Stomach (tissue), 19 donors: ENCODE measurements at places on chromosomes 3 and 15. TPM values are rescaled to one million over a fixed set of nuclear protein-coding genes. Genes with fewer than 3 reads are reported as not detected.

Gene CNTN4
- total RNA-seq, result 5.7 TPM

- peaks cover 28% of the 10 kb centered on the region for H3K4me1 ChIP-seq
- H3K36me3 ChIP-seq, result no peaks in the 10 kb centered on the region
- no peak for DNase-seq
- no peaks in the 10 kb centered on the region for H3K27me3 ChIP-seq
These were observed 84.2 kb upstream of the TBL1XR1 start for GRCh38 chr3:177281292-177282118.

- H3K27ac ChIP-seq, result no peak overlapping the region
- H3K4me1 ChIP-seq, result peaks cover 12% of the 10 kb centered on the region
- H3K4me3 ChIP-seq, result no peak overlapping the region
- DNase-seq, result no peak
- no peaks in the 10 kb centered on the region for H3K36me3 ChIP-seq
These were observed 159.1 kb upstream of the EOMES start for GRCh38 chr3:27880969-27881892.

Gene ITIH3
- not detected for total RNA-seq

DNA sequence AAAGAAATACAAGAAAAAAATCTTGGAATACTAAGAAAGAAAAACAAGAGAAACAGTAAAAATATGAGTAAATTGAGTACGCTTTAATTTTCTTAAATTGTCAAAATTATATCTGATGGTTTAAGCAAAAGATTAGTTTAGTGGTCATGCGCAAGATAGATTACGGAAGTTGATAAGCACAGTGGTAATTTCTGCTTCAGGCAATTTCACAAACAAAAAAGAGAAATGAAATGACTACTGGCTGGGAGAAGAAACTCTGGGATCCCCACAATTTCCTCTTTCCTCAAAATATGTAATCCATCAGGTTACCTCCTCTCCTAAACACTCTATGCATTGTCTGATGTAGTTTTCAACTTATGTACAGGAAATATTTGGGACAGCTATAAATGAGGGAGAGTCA lies 9.0 kb downstream of the MYD88 start:
- no peaks in the 10 kb centered on the region for H3K4me1 ChIP-seq
- H3K27me3 ChIP-seq, result no peaks in the 10 kb centered on the region
- H3K4me3 ChIP-seq, result no peak overlapping the region
- DNase-seq, result no peak
- H3K36me3 ChIP-seq, result peaks cover 3% of the 10 kb centered on the region

Gene WNT5A
- 5.3 TPM for total RNA-seq

DNA sequence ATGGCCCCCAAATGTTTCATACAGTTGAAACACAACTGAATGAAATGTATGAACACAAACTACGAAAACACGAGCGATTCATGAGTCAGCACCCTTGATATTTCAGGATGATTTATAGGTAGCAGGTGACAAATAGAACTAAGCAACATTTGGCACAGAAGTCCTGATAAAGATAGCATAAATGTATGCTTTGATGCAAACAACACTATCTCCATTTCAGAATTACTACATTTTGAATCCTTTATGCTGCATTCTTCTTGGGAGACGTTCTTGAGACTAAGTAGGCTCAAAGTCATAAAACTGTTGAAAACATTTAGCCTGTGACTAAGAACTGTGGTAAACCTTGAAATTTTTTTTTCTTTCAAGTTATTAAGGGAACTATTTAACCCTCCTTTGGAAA lies 200.3 kb upstream of the ICE2 start:
- H3K27ac ChIP-seq, result no peak overlapping the region
- DNase-seq, result no peak
- no peaks in the 10 kb centered on the region for H3K36me3 ChIP-seq
- H3K4me3 ChIP-seq, result no peak overlapping the region
- H3K27me3 ChIP-seq, result no peaks in the 10 kb centered on the region

GRCh38 chr3:59451800-59452746 lies 402.2 kb upstream of the CFAP20DC start:
- no peak overlapping the region for H3K4me3 ChIP-seq
- no peak overlapping the region for H3K27ac ChIP-seq
- no peaks in the 10 kb centered on the region for H3K36me3 ChIP-seq
- no peak for DNase-seq
- no peaks in the 10 kb centered on the region for H3K27me3 ChIP-seq
- peaks cover 7% of the 10 kb centered on the region for H3K4me1 ChIP-seq

- H3K4me1 ChIP-seq, result peaks cover 24% of the 10 kb centered on the region
- H3K27me3 ChIP-seq, result no peaks in the 10 kb centered on the region
- peaks cover 17% of the 10 kb centered on the region for H3K36me3 ChIP-seq
- peak overlapping the region; percentile 82 for H3K27ac ChIP-seq
- no peak overlapping the region for H3K4me3 ChIP-seq
- DNase-seq, result no peak
These were observed 63.9 kb downstream of the CGNL1 start for GRCh38 chr15:57440167-57440566.

- no peak overlapping the region for H3K27ac ChIP-seq
- H3K4me3 ChIP-seq, result no peak overlapping the region
- no peaks in the 10 kb centered on the region for H3K27me3 ChIP-seq
- H3K4me1 ChIP-seq, result no peaks in the 10 kb centered on the region
These were observed 489.2 kb upstream of the CNTN4 start for GRCh38 chr3:1609416-1609815.

Gene LYZL4
- not detected for total RNA-seq

DNA sequence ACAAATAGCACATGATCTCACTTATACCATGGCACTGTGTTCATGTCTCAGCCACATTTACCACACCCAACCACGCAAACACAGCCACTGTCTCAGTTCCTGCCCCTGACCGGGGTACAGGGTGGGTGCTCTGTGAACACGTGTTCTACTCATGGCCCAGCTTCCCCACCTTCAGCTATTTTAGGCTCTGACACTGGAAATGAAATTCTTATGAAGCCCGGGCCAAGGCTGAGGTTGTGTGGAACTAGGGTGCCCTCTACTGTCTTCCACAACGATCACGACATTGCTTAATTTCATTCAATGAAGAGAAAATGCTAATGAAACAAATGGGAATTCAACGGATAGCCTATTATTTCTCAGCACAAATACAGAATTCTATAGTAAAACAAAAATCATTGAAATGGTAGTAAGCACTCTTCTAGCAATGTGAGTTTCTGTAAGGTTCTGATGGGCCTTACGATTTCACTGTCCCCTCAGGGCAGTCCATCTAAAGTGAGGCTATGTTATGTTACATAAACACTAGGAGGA lies 2.1 kb upstream of the GABRA5 start:
- peak; percentile 79 for DNase-seq
- H3K4me1 ChIP-seq, result no peaks in the 10 kb centered on the region
- peaks cover 27% of the 10 kb centered on the region for H3K27me3 ChIP-seq
- no peaks in the 10 kb centered on the region for H3K36me3 ChIP-seq
- no peak overlapping the region for H3K4me3 ChIP-seq

DNA sequence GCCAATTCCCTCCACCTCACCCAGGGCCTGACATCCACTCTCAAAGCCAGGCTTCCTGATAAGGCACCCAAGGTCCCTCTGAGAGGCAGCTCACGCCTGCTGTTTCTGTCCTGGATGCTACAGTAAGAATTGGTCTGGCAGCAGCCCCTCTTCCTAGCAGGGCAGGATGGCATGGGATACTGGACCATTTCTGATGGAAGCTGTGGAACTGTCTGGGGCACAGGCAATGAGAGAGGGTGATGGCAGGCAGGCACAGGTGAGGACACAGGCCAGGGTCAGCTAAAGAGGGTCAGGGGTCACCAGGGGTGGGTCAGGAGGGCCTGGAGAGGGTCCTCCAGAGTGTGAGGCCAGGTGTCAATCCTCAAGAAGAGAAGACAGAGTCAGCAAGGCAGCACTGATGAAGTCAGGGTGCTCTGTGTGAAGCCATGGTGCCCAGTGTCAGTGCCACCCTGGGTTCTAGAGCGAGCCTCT lies 41.9 kb upstream of the SLC41A3 start:
- no peaks in the 10 kb centered on the region for H3K36me3 ChIP-seq
- no peak overlapping the region for H3K4me3 ChIP-seq
- DNase-seq, result peak; percentile 15
- no peak overlapping the region for H3K27ac ChIP-seq

Gene TNNC1
- 3.1 TPM for total RNA-seq

- no peaks in the 10 kb centered on the region for H3K4me1 ChIP-seq
- H3K36me3 ChIP-seq, result peaks cover 96% of the 10 kb centered on the region
- H3K27me3 ChIP-seq, result no peaks in the 10 kb centered on the region
- no peak overlapping the region for H3K27ac ChIP-seq
- no peak for DNase-seq
- no peak overlapping the region for H3K4me3 ChIP-seq
These were observed 51.5 kb upstream of the DCUN1D1 start for GRCh38 chr3:183031826-183032225.

DNA sequence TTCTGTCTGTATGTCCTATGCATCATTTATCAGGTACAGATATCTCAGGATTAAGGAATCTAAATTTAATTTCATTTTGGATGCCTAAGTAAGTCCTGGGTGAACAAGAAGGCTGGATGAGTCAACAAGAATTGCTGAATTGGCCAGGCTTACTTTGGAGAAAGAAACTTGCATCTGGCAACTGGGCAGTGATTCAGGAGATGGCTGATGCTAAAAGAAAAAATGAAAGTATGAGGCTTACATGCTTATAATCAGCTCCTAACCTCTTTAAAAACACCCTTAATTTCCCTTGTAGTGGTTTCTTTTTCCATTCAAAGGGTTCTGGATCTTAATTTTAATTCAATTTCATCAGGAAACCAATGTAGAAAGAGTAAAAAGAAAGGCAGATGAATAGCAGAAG lies 228.8 kb upstream of the PEX5L start:
- H3K4me1 ChIP-seq, result no peaks in the 10 kb centered on the region
- H3K27me3 ChIP-seq, result no peaks in the 10 kb centered on the region
- peak; percentile 6 for DNase-seq

DNA sequence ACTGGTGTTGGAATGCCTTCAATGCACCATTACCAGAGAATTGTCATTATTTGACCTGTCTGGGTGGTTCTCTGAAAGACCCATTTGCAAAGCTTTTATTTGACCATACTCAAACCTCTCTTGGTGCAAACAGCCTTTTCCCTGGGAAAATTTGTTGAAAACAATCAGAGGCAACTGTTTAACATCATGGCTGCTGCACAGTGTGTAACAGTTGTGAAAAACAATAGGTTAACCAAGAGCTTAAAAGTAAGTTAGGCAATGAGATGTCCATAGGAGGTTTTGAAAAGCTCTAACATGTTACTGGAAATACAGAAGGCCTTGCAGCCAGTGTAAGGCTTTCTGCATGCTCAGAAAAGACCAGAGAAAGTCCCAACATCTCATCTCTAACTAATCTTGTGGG lies 18.9 kb downstream of the SPINK8 start:
- no peaks in the 10 kb centered on the region for H3K4me1 ChIP-seq
- no peak overlapping the region for H3K4me3 ChIP-seq
- H3K36me3 ChIP-seq, result no peaks in the 10 kb centered on the region
- no peaks in the 10 kb centered on the region for H3K27me3 ChIP-seq

DNA sequence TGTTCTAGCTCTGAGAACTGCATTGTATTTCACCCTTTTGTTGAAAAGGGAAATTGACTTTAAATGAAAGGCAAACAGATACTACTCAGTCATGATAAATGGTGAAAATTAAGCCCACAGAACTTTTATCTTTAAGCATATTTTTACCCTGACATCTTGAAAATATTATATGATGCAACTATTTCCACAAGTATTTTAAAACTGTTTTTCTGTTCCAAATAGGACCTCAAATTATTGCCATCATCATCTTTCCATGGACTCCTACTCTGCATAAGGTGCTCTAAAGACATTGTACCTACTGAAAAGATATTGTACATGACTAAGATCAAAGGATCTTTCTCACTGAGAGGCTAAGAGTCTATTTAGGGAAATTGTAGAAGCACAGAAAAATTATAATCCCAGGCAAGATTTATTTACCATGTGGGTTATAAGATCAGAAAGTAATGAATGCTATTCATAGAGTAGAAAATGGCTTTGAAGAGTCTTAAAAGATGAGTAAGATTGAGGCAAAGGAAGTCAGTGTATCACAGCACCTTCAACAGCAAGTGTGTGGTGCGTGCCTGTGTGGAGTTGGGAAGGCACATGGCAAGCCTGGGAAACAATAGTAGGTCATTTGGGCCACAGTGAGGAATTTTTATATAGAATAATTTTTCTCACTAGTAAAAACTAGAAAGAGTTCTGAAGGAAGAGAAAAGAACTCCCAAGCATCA lies 68.8 kb downstream of the VGLL3 start:
- no peak overlapping the region for H3K4me3 ChIP-seq
- H3K27ac ChIP-seq, result no peak overlapping the region
- no peak for DNase-seq
- H3K27me3 ChIP-seq, result no peaks in the 10 kb centered on the region
- no peaks in the 10 kb centered on the region for H3K36me3 ChIP-seq

DNA sequence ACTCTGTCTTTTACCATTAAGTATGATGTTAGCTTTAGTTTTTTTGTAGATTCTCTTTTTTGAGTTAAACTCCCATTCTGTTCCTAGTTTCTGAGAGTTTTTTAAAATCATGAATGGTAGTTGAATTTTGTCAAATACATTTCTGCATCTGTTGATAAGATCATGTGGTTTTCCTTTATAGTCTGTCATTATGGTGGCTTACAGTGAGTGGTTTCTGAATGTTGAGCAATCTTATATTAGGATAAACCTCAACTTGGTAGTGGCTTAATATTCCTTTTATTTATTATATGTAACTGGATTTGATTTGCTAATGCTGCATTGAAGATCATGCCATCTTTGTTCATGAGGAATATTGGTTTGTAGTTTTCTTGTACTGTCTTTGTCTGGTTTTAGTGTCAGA lies 34.8 kb downstream of the NEO1 start:
- H3K36me3 ChIP-seq, result no peaks in the 10 kb centered on the region
- no peak overlapping the region for H3K4me3 ChIP-seq
- DNase-seq, result no peak
- H3K4me1 ChIP-seq, result peaks cover 11% of the 10 kb centered on the region
- H3K27ac ChIP-seq, result no peak overlapping the region

Gene RABL3
- total RNA-seq, result 2.0 TPM

DNA sequence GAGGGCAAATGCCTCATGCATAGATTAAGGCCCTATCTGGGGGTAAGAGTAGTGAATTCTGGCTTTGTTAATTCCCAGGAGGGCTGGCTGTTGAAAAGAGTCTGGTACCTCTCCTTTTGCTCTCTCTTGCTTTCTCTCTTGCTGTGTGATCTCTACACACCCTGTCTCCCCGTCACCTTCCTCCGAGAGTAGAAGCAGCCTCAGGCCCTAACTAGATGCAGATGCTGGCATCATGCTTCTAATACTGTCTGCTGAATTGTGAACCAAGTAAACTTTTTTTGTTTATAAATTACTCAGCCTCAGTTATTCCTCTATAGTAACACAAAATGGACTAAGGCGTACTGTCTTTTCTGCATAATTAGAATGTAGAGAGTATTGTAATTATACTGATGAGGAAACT lies 908.1 kb downstream of the DIPK2A start:
- H3K27me3 ChIP-seq, result no peaks in the 10 kb centered on the region
- H3K4me1 ChIP-seq, result no peaks in the 10 kb centered on the region
- no peak overlapping the region for H3K4me3 ChIP-seq
- DNase-seq, result no peak
- no peak overlapping the region for H3K27ac ChIP-seq

Gene PROS1
- 37.5 TPM for total RNA-seq

Gene POLQ
- total RNA-seq, result 0.45 TPM
